ENCODE measurements at places on chromosomes 5 and 9. TPM values are rescaled to one million over a fixed set of nuclear protein-coding genes. Genes with fewer than 3 reads are reported as not detected.
A peak's percentile ranks its signal among the peaks of the same experiment; 100 is the strongest.

TLR4 gene
- total RNA-seq, result 0.22 TPM

CCDC192 gene
- not detected for total RNA-seq

TSSK1B gene
- not detected for total RNA-seq

GRCh38 chr5:72561148-72561972 lies 54.1 kb upstream of the ZNF366 start:
- no peak for DNase-seq

DNA sequence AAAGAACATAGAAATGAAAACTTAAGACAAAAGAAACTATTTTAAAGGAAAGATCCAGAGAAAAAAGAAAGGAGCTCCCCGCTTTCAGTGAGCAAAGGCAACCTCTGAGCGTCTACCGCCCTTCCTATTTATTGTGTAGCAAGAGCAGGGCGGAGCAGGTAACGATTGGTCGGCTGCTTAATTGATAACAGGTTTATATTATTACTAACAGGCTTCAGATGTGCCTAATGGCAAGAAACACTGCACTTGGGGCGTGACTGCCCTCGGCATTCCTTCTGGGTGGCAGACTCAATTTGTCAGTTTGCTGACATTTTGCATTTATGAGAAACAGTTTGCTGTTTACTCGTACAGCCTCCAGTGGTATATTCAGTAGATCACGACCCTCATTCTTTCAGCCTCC lies 482.7 kb upstream of the C9orf72 start:
- DNase-seq, result no peak

GRCh38 chr5:140548300-140548688 lies 832 bp downstream of the EIF4EBP3 start:
- no peak for DNase-seq

GRCh38 chr9:105264380-105264779 lies 19.9 kb downstream of the SLC44A1 start:
- DNase-seq, result no peak

DNA sequence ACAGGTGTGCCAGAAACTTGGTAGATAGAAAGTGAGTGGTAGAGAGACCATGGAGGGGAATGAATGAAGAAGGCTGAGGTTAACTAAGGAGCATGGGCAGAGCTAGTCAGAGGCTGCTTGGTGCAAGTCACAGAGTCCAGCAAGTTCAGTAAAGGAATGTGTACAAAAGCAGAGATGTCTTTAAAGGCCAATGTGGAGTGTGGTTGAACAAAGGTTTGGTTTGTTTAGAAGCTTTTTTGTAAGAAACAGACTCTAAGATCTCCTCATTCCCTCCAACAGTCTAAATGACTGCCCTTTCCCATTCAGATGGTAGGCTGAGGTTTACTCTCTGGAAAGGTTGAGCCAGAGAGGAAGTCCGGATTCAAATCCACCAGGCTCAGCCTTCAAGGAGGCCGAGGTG lies 84.2 kb downstream of the TNC start:
- no peak for DNase-seq

- no peak for DNase-seq
Measured at GRCh38 chr9:124488641-124489210, 18.5 kb downstream of the NR5A1 start.

GRCh38 chr5:128629157-128629556 lies 91.1 kb upstream of the FBN2 start:
- no peak for DNase-seq

GRCh38 chr5:96024683-96025475 lies 63.2 kb upstream of the ELL2 start:
- no peak for DNase-seq

- no peak for DNase-seq
Measured at GRCh38 chr9:88997646-88998045, 6.4 kb downstream of the S1PR3 start.

DNA sequence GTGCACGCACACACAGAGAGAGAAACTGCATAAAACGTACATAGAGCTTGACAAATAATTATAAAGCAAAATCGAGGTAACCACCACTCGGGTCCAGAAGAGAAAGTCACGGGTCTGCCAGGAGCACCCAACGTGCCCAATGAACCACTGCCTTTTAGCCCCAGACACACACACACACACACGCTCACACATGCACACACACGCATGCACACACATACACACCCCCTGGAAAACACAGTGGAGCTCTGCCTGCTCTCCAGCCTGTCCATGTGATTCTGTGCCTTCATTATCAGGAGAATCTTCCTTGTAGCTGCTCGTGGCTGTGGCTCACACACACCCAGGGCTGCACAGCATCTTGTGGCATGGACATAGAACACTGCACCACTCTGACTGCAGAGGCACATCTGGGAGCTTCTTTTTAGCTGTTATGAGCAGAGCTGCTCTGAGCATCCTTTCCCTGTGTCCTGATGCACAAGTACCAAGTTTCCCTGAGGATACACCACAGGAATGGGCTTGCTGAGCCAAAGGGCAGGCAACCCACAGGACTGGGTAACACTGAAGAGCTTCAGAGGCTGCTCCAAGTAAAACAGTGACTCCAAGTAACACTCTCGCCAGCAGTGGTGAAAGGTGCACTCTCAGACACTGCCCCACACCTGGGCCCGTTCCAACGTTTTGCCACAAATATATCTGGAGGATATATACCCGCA lies 58.9 kb downstream of the CAMSAP1 start:
- DNase-seq, result no peak

GRCh38 chr9:90827181-90827871 lies 25.7 kb downstream of the SYK start:
- DNase-seq, result no peak

- no peak for DNase-seq
Measured at GRCh38 chr5:148840531-148840930, 14.1 kb downstream of the ADRB2 start.

DNA sequence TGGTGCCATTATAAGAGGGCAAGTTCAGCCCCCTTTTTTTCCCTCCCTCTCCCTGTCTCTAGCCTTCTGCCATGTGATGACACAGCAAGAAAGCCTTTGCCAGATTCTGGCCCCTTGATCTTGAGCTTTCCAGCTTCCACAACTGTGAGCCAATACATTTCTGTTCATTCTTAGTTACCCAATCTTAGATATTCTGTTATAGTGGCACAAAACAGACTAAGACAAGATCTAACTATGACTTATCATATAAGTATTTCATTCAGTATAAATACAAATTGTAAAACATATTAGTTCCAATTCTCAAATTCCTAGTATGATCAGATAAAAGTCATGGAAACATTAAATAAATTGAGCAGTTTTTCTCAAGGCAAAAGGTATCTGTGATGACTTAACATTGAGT lies 276.3 kb downstream of the COX7C start:
- DNase-seq, result no peak

DNA sequence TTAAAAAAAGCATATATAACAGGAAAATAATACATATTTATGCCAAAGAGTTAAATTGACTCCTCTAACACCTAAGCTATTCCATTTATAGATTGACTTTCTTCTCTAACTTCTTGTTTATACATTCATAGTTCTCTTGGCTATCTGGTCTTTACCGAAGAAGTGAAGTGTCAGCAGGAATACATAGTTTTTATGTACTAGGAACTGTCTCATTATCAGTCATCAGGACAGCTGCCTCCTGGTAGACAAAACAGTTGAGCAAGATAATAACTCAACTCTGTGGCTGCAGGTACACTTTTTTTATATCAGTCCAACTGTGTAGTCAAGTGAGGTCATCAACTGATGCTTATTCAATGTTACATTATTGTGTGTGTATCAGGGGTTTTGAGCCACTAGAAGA lies 1436.0 kb upstream of the NUDT12 start:
- no peak for DNase-seq

- DNase-seq, result peak; percentile 96
Measured at GRCh38 chr5:181191526-181192336, 13.3 kb downstream of the TRIM7 start.

DNA sequence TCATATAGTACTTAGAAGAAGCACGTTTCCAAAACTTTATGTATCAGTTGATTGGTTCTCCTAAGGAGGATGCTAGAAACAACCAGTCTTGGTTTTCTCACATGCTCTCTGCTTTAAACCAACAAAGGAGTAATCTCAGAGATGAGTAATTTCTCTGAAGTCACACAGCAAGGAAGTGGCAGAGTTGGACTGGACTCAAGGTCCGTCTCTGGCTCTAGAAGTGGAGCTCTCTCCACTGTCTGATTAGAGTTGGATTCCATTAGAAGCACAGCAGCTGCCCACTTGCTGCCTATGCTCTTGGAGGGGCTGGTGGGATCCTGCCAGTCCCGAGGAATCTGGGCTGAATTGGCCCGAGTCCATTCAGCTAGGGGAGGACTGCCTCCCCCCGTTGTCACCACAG lies 21.0 kb downstream of the RALGPS1 start:
- DNase-seq, result no peak

DNA sequence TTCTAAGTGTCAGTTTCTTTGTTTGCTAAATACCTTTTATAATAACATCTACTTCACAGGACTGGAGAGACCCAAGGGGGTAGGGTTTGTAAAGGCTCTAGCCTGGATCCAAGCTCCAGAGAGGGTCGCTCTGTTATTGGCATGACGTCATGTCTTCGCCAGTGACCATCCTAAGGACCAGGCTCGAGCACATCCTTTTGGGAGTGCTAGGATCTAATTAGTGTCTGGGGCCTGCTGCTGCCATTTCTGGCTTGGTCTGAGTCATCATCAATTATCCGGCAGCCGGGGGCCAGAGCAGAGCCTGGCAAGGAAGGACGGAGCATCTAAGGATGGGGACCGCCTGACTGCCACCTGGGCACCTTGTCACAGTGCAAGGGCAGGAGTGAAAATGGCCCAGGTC lies 153.0 kb downstream of the NSG2 start:
- DNase-seq, result no peak

DNA sequence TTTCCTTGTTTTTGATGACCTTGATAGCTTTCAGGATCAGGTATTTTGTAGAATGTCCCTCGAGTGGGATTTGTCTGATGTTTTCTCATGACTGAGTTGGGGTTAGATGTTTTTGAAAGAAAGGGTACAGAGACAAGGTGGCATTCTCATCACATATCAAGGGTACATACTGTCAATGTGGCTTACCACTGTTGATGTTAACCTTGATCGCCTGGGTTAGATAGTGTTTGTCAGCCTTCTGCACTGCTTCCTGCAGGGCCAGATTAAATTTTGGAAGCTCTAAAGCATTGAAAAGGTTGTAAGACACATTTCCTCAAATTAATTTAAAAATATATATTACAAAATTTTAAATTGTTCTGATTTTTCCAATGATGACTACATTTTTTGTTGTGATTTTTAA lies 287.4 kb upstream of the ACTBL2 start:
- DNase-seq, result no peak

Data from NCI-H460 (cell line).